ENCODE measurements at places on chromosomes 12 and 14.

GRCh38 chr12:26825459-26826016 is 7.5 kb downstream of the ITPR2 start:
- DNase-seq, result no peak

DNA sequence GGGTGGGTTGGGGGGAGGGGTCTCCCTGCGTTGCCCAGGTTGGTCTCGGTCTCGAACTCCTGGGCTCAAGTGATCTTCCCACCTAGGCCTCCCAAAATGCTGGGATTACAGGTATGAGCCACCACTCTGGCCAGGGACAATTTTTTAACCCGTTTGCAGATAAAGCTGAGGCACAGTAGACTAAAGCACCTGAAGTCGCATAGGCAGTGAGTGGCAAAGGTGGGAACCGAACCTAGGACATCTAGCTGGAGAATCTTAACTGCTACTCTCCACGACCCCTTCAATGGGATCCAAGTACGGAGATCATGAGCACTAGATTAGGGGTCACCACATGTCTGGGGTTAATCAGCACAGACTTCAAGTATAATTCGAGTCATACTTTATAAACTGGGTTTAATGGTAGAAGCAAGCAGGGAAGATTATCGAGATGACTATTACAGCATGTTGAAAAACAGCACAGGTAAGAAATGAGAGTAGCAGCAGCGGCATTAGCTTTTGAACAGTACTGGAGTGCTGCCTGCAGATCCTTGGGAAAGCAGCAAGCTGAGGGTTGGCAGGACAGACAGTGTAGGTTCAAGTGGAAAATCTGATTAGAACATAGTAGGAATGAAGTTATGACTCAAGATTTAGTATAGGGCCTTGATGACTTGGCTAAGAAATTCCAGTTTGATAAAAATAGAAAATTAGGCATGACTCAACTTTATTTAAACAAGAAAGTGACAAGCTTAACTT is 23.9 kb downstream of the NID2 start:
- no peak for DNase-seq

- no peak for DNase-seq
Observed at GRCh38 chr14:42229976-42230375, 623.3 kb downstream of the LRFN5 start.

- DNase-seq, result no peak
Observed at GRCh38 chr12:63857771-63858670, 13.5 kb downstream of the SRGAP1 start.

DNA sequence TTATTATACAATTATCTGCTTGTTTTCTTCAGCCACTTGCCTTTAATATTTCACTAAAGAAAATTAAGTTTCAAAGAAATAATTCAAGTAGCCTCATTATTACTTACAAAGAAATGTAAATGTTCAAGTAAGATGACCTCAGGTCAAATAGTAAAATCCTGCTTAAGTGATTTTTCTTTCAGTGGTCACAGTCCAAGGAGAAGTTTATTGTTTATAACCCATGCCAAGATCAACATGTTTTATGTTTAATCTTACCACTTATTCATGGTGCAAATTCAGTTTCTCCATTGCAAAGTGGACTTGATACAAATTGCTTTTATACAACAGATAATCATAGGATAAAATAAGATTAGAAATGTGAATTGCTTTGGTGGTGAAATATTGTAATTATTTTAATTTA is 370.2 kb upstream of the FLRT2 start:
- no peak for DNase-seq

DNA sequence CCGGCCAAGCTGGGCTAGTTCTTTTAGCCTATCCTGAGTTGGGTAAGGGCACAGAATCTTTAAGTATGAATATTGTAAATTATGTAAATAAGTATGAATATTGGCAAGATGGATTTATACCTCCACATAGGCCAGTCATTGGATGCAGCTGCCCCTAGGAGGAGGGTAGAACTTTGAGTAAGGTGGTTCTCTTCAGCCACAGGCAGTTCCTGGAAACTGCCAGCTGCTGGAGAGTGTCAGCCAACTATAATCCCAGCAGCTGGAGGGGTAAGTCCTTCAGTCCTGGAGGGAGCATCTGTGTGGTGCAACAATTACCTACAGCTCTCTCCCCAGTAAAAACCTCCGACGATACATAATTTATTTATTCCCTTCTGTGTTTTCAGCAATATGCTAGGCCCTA is 65.8 kb upstream of the TMPO start:
- no peak for DNase-seq

DNA sequence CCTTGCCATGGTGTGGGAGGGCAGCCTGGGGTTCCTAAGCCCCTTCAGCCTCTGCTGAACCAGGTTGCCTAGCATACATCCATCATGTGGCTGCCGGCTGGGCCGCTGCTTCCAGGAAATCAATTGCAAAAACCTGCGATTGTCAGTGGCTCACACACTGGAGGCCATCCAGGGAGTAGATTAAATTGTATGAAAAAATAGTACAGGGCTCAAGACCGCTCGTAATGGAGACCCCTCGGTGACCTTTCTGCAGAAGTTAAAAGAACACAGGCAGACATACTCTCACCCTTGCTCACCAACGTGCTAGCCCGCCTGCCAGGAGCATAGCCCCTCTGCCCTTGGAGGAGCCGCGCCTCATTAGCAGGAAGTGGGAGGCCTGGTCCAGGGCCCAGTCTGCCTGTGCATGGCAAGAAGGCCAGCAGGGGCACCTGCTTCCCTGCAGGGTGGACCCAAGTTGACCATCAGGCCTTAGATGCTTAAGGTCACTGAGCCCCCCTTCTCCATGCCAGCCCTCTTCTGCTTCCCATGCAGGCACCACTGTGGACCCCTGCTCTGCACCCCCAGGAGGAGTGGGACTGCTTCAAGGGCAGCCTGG is 31.4 kb upstream of the CIPC start:
- DNase-seq, result no peak

DNA sequence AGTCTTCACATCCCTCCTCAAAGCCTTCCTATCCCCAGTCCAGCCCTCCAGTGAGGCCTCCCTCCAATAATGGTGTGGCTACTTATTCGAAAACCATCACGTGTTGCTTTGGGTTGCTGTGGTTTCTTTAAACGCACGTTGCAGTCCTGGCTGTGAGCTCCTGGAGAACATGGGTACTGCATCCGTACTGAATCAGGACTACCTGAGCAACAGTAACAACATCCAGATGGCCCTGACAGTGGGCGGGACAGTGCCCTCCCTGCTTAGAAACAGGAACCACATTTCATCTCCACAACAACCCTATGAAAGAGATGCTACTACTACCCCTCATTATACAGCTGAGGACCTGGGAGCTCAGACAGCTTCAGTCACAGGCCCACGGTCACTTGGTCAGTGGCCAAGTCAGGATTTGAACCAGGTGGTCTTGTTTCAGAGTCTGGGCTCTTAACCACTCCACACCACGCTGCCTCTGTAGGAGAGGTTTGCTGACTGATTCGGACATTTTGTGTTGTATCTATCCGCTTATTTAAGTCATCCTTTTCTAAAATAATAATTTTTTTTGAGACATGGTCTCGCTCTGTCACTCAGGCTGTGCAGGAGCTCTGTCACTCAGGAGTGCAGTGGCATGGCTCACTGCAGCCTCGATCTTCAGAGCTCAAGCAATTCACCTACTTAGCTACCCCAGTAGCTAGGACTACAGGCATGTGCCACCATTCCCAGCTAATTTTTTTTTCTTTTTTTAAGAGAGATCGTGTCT is 104.8 kb downstream of the DPF3 start:
- no peak for DNase-seq

GRCh38 chr12:22994316-22994675 is 369.3 kb downstream of the ETNK1 start:
- no peak for DNase-seq

GRCh38 chr14:76894308-76894707 is 68.1 kb downstream of the LRRC74A start:
- DNase-seq, result no peak

DNA sequence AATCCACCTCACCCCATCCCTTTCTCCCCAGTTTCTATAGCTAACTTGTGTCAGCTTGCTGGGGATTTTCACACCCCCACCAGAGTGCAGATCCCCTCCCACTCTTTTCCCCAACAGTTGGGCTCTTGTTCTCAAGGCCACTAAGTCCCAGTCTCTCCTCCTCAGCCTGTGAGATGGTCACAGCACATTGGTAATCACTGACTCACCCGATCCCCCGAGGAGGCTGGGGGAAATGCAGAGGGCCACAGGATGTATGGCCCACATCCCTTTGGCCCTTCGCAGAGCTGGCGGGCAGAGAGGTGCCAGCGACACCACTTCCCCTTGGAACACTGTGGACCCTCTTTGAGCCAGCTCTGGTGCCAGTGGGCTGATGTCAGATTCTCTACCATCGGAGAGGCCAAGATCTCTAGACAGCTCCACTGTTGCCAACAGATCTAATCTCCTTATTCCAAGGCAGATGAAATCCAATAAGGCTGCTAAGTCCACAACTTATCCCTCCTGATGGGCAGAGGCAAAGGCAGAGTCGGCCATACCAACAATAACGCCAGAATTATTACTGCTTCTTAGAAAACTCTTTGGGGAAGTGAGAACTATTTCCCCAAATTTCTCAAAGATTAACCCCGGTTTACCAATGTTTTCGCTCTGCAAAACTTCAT is 1.6 kb downstream of the FMNL3 start:
- DNase-seq, result peak; percentile 49

GRCh38 chr12:69595689-69596088 is 10.4 kb downstream of the CCT2 start:
- DNase-seq, result no peak

GRCh38 chr12:120692524-120693033 is 5.6 kb downstream of the MLEC start:
- no peak for DNase-seq

DNA sequence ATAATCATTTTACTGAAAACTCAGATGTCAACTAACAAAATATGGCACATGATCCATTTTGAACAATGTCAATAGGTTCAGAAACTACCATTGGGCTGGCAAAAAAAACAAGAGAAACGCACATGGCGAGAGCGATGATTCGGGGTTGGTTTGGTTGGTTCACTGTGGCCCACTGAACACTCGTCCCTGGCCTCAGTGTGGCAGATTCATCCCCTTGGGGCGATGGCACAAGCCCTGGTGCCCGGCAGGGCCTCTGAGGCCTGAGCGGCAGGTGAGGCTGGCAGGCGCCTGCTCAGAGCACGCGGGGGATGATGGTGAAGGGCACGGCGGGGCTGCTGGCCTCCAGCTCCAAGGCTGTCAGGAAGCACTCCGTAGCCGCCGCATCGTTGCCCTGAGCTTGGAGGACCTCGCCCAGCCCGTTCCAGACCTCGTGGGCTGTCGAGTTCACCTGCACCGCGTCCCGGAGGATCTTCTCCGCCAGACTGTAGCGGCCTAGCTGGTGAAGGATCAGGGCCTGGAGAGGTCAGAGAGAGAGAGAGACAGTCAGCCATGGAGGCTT is 144.3 kb downstream of the CALM1 start:
- DNase-seq, result no peak

DNA sequence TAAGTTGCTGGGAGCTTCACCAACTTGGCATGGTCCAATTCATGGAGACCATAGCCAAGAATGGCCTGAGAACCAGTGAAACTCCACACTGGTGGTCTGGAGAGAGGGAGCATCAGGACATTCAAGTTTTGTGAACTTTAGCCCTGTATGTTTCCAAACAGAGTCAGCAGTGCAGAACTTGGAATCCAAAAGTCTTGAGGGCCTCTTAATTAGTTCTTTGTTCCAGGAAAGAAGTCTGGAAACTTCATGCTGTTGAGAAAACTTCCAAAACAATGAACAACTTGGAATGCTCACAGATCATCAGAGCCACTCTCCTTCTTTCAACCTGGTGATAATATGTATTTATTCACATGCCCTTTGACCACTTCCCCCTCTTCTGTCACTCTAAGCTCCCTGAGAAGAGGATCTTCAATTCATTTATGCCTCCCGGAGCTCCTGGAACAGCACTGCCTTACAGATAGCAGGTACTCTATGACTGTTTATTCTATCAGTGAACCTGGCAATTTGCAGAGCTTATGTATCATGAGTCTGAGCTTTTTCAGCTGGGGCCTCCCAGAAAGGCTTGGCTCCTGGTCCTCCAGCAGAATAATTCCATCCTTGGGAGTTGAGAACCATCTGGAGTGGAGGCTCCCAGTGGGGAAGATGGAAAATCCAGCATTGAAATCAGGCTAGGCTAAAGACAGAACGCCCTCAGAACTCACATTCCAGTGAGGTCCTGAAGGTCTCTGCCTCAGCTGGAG is 191.4 kb downstream of the KTN1 start:
- no peak for DNase-seq

GRCh38 chr14:70006699-70007098 is 127.5 kb downstream of the SMOC1 start:
- DNase-seq, result no peak

GRCh38 chr14:73477618-73478266 is 13.0 kb upstream of the RIOX1 start:
- DNase-seq, result no peak

Data from Ammon's horn (tissue), 1 donor.